ENCODE measurements at places on chromosomes 2 and 18.
A peak's percentile ranks its signal among the peaks of the same experiment; 100 is the strongest.

GRCh38 chr2:46967990-46968647 lies 52.5 kb upstream of the MCFD2 start:
- DNase-seq = no peak

GRCh38 chr18:48417985-48418384 lies 8.8 kb upstream of the ZBTB7C start:
- no peak for DNase-seq

DNA sequence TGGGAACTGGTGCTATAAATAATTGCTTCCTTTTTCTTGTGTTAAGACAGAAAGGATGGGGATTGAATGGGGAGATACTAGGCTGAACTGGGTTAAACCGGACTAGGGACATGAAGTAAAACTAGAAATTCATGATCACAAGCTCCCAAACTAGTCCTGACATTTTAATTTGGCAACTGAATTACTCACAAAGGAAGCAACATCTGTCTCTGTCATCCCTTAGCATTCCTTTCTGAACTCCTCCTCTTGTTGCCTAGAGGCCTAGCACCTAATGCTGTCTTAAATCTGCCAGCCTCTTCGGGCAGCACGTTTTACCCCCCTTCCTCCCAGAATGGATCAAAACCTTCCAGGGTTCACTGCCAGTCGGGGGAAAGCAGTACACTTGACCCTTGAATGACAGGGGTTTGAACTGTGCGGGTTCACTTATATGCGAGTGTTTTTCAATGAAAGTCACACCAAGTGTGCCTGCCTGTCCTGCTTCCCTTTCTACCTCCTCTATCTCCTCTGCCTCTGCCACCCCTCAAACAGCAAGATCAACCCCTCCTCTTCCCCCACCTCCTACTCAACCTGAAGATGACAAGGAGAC lies 8.2 kb downstream of the KCTD1 start:
- no peak for DNase-seq

DNA sequence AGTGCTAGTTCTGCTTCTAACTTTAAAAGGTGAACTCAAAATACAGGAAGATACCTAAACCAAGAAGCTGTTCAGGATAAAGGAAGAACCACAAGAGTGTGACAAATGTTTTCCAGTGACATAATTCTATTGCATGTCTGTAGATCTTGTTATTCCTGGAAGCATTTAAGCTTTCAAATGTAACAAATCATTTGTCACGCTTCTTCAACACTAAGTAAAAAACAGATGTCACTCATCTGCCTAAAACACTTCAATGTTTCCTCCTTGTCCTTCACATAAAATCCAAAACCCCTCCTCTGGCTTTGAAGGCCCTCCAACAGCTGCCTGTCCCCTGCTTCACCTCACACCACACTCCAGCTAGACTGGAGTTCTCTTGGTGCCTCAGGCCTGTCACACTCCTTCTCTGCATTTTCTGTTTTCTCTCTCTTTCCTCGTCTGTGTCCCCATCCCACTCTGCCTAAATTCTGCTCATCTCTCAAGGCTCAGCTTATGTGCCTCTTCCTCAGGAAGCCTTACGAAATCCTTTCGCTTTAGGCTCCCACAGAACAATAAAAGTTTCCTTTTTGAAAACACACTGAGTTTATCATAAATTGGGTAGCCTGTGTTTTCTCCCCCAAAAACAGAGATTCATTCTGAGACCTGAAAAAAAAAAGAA lies 6.4 kb upstream of the CLEC4F start:
- DNase-seq = no peak

DNA sequence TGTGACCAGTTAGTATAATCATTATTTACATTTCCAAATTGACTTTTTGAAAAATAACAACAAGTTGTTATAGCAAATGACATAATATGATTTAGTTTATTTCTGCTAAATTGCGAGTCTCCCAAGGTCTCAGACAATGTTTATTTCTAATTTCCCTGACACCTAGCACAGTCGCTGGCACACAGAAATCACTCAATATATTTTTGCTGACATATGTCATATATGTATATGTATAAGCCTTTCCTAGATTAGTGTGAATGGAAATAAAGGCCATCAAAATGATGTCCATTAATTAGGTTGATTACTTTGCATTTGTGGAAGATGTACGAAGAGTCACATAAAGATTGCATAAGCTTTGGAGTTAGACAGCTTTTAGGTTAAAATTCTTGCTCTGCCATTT lies 136.7 kb upstream of the CDH2 start:
- no peak for DNase-seq

- DNase-seq = no peak
Measured at GRCh38 chr2:80247339-80247738, 57.2 kb downstream of the LRRTM1 start.

GRCh38 chr2:143949121-143949848 lies 570.6 kb downstream of the ZEB2 start:
- no peak for DNase-seq

GRCh38 chr2:196169516-196169915 lies 1.9 kb downstream of the STK17B start:
- no peak for DNase-seq

GRCh38 chr18:13486284-13486683 lies 240.1 kb downstream of the FAM210A start:
- DNase-seq = no peak

GRCh38 chr18:57920036-57920435 lies 116.9 kb upstream of the ATP8B1 start:
- no peak for DNase-seq

- DNase-seq = no peak
Measured at GRCh38 chr2:178496049-178496448, 15.8 kb downstream of the PLEKHA3 start.

- no peak for DNase-seq
Measured at GRCh38 chr2:33486544-33486943, 10.1 kb downstream of the RASGRP3 start.

- DNase-seq = no peak
Measured at GRCh38 chr18:2923464-2923863, 76.7 kb downstream of the EMILIN2 start.

GRCh38 chr2:67614454-67614853 lies 217.3 kb downstream of the ETAA1 start:
- no peak for DNase-seq

DNA sequence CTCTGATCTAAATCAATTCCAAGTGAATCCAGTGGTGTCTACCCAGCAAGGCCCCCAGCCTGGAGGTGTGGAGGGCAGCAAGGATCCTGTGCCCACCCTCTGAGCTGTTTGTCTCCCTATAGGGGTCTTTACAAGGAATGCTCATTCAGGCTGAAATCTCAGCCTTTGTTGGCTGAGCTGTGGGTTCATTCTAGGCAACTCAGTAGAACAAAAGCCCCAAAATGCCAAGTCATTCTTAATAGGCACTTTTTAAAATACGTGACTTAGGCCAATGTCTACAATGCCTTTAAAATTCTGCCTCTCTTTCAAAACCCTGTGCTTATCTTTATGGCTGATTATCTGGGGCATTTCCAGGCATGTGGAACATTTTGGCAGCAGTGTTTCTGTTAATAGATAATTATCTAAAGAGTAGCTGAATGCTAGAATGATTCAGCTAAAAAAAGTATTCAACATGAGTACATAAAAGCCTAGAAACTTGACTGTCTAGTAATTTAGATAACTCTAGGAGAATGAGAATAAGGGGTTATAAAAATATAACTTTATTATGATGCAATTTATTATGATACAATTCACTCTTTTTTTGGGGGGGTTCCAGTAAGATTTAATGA lies 7.4 kb downstream of the UGT1A6 start:
- no peak for DNase-seq

GRCh38 chr2:176491172-176491904 lies 222.1 kb downstream of the MTX2 start:
- peak; percentile 87 for DNase-seq

DNA sequence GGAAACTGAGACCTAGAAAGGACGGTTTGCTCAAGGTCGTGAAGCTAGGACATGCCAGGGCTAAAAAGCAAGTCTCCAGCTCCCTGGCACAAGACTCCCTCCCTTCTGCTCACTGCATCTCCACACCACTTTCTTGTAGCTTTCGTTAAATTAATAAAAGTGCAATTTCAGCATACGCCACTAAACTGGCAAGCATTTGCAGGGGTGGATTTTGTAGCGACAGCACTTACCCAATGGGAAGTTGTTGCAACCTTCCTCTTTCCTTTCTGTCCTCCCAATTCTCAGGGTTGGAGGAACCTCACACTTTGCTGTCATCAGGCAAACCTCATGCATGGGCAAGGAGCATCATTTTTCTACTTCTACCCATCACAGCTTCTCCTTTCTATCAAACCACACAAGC lies 7.4 kb upstream of the RHOB start:
- DNase-seq = no peak

DNA sequence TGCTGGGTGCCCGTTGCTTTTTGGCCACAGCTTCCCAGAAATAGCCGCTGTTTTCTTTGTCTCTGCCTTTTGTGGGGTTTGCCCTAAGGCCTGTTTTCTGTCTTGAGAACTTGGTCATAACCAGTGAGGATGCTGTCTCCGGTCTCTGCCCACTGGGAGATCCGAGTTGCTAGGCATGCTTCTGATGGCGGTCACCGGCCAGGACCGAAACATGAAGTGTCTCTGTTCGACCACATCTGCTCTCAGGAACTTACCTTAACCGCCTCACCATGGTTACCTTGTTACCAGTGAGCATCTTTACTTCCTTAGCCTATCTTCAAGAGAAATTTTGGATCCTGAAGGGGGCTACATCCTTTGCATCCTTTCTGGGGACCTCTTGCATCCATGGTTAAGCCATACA lies 91.9 kb downstream of the RTP5 start:
- DNase-seq = no peak

- DNase-seq = no peak
Measured at GRCh38 chr2:217868911-217869334, 133.9 kb downstream of the TNS1 start.

GRCh38 chr18:24086082-24086481 lies 52.8 kb upstream of the CABYR start:
- no peak for DNase-seq

GRCh38 chr2:144583381-144583729 lies 63.4 kb upstream of the ZEB2 start:
- no peak for DNase-seq

DNA sequence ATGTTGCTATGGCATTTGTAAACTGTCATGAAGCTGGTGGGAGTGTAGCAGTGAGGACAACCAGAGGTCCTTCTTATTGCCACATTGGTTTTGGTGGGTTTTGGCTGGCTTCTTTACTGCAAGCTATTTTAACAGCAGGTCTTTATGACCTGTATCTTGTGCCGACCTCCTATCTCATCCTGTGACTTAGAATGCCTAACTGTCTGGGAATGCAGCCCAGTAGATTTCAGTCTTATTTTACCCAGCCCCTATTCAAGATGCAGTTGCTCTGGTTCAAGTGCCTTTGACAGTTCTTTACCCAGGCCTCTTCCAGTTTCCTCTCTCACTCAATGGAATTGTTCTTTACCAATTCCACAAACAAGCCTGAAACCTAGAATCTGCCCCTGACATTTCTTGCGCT lies 145.1 kb downstream of the KCNE4 start:
- DNase-seq = no peak

GRCh38 chr2:206832873-206833272 lies 67.5 kb downstream of the FASTKD2 start:
- DNase-seq = no peak

- DNase-seq = no peak
Measured at GRCh38 chr2:165796129-165796528, 2.1 kb upstream of the GALNT3 start.

- DNase-seq = no peak
Measured at GRCh38 chr2:30932870-30933269, 125.6 kb upstream of the CAPN13 start.

All from GM13977 (cell line).